ENCODE measurements at places on chromosomes 7 and 10.

DNA sequence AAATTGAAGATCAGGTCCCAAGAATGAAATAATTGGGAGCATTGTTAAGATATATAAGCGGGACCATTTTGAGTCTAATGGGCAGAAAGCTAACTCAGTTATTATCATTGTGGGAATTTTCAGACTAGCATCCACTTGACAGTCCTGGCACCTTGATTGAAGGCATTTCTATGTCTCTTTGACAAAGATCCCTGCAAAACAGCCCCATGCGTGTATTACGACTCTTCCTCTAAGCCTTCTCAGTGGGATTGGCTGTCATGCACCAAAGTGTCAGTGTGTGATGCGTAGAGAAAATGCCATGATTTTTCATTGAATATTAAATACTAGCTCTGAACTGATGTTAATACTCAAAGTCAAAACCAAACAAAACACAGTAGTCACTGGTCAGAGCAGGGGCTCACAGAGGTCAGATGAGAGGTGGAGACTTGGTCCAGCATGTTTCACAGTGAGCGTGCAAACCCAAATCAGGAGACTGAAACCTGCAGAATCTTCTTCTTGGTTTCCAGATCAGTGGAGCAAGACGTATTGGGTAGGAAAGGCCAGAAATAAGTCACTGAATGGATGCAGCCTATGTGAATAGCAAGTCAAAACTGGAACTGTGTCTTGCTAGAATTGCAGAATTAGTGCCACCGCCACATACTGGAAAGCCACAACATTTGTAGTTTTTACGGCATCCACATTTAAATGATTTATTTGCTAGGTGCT lies 303.6 kb upstream of the AKR1E2 start:
- DNase-seq = no peak

DNA sequence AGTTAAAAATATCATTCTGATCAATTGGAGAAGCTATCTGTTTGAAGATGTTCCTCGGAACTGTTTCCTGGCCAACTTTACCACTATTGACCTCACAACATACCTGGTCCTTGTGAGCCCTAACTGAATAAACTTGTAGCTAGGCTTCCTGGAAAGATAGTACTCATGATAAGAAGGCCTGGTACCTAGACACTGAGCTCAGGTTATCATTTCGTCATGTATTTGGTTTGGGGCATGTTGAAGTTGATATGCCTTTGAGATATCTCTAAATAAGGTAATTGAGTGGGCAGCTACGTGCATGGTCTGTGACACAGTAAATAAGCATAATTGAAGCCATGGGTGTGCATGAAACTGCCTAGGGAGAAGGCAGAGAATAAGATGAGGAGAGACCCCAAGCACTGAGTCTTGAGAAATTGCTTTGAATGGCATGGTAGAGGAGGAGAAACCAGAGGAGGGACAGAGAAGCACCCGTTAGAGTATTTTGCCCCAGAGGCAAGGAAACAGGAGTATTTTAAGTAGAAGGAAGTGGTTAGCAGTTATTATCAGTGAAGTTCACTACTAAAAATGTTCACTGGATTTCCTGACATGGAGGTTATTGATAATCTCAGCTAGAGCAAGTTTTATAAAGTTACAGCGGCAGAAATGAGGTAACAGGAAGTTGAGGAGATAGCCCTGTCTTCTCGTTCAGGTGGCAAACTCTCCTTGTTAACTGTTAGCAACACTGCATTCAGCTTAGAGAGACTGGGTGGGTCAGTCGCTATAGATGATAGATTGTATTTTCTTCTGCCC lies 55.6 kb downstream of the CC2D2B start:
- no peak for DNase-seq

DNA sequence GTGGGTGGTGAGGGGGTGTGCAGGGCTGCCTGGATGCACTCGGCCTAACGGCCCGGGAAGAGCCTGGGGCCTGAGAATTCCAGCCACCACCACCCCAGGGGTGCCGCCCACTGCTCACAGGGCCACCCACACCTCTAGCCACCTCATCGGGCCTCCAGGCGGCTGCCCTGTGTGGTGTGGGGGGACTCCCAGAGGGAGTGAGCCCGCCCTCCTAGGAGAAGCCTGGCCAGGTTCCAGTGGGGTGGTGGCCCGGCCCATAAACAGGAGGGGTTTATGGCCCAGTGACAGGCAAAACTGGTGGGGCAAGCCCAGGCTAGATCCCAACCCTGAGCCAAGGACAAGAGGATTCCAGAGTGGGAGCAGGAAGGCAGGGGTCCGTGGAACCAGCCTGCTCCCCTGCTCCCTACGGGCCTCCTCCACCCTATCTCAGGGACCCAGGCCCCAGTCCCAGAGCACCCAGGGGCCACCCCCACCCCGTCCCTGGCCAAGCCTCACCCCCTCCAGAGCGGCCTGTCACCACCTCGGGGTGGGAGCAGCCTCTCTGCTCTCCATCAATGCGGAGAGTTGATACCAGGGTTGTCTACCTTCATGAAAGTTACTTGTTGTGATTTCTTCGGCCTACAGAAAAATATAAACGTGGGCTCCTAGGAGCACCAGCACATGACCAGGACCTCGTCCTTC lies 20.2 kb upstream of the PDGFA start:
- no peak for DNase-seq

DNA sequence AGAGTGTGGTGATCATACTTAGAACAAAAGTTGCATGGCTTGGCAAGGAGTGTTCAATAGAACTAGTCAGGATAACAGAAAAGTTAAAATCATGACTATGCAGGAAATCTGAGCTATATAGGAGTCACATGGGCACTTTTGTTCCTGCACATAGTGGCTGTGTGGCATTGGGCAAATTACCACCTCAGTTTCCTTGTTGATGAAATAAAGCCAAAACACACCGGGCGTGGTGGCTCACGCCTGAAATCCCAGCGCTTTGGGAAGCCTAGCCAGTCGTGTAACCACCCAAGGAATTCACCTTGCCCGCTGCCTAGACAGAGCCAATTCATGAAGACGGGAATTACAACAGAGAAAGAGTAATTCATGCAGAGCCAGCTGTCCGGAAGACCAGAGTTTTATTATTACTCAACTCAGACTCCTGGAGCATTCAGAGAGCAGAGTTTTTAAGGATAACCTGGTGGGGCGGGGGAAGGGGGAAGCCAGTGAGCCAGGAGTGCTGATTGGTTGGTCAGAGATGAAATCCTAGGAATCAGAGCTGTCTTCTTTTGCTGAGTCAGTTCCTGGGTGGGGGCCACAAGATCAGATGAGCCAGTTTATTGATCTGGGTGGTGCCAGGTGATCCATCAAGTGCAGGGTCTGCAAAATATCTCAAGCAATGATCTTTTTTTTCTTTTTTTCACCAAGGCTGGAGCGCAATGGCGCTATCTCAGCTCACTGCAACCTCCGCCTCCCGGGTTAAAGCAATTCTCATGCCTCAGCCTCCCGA lies 6.4 kb upstream of the MKRN1 start:
- no peak for DNase-seq
